ENCODE measurements at places on chromosomes 16 and 17. TPM values are rescaled to one million over a fixed set of nuclear protein-coding genes. Genes with fewer than 3 reads are reported as not detected.

Gene PHOSPHO1
- total RNA-seq, result 0.65 TPM

Gene CDH13
- 77.7 TPM for total RNA-seq

Gene DUSP14
- 48.9 TPM for total RNA-seq

Gene FBXW10
- total RNA-seq, result not detected

Gene PMFBP1
- not detected for total RNA-seq

Gene SPECC1
- total RNA-seq, result 54.3 TPM

Gene CARD14
- not detected for total RNA-seq

Gene SCIMP
- total RNA-seq, result not detected

Gene KRTAP9-2
- total RNA-seq, result not detected

Gene ERI2
- 24.4 TPM for total RNA-seq

Gene MT4
- not detected for total RNA-seq

Gene CRISPLD2
- 252 TPM for total RNA-seq

Gene EPX
- not detected for total RNA-seq

Gene TAT
- total RNA-seq, result not detected

Gene ACSM5
- 0.16 TPM for total RNA-seq

Gene MPP2
- 5.7 TPM for total RNA-seq

Gene MT3
- total RNA-seq, result 0.52 TPM

Gene PRPF8
- total RNA-seq, result 134 TPM

Gene CCDC102A
- 18.7 TPM for total RNA-seq

Gene PTRH2
- 16.8 TPM for total RNA-seq

Gene MT1E
- 593 TPM for total RNA-seq

Gene HAS3
- 0.08 TPM for total RNA-seq

Gene KRTAP4-9
- not detected for total RNA-seq

Gene TMC8
- not detected for total RNA-seq

Gene TMEM88
- 1.9 TPM for total RNA-seq

Gene C16orf92
- not detected for total RNA-seq

Gene BANP
- total RNA-seq, result 20.8 TPM

Gene TMEM98
- total RNA-seq, result 145 TPM

Gene OSGIN1
- 4.1 TPM for total RNA-seq

Gene SLFN14
- total RNA-seq, result not detected

Gene STXBP4
- 6.2 TPM for total RNA-seq

Gene DOC2B
- not detected for total RNA-seq

Gene MXRA7
- 74.6 TPM for total RNA-seq

Gene PRSS27
- total RNA-seq, result 0.13 TPM

Gene ADAM11
- 0.64 TPM for total RNA-seq

Gene ARHGDIG
- total RNA-seq, result 0.72 TPM

Gene IL17C
- 1.3 TPM for total RNA-seq

Gene SOST
- total RNA-seq, result not detected

Gene GSG1L
- not detected for total RNA-seq
